Renal pelvis (tissue), 12 donors: ENCODE measurements at places on chromosomes 2 and 18.

- DNase-seq = no peak
Measured at GRCh38 chr18:78607221-78607620, 372.4 kb upstream of the SALL3 start.

GRCh38 chr2:64114063-64114911 lies 29.9 kb downstream of the PELI1 start:
- no peak for DNase-seq

DNA sequence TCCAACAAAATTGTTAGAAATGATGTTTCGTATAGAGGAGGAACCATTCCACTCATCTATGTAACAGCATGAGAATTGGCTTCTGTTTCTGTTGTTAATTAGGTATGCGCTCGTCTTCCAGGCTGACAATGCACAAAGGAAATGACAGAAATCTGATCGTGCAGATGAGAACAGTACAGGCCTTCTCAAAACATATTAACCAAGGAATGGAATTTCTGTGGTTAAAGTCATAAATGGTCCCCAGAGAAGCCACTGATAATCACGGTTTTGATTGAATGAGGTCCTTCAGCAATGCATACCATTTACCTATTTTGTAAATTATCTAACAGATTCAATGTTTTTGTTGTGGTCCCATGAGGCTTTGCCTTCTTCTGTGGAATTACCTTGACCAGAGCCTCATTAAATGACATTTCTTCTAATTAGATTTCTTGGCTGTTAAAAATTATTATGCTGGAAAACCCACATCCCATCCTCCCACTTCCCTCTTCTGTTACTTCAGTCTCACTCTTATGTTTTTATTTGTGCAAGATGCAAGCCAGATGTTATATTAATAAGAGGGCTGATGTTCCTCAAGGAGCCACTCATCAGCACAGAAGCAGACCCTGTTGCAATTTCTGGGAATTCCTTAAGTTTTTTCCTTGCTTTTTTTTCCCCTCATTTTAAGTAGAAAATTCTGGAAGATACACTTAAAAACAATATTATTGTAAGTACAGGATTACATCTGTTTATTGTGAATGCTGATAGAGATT lies 395.8 kb downstream of the PID1 start:
- no peak for DNase-seq

DNA sequence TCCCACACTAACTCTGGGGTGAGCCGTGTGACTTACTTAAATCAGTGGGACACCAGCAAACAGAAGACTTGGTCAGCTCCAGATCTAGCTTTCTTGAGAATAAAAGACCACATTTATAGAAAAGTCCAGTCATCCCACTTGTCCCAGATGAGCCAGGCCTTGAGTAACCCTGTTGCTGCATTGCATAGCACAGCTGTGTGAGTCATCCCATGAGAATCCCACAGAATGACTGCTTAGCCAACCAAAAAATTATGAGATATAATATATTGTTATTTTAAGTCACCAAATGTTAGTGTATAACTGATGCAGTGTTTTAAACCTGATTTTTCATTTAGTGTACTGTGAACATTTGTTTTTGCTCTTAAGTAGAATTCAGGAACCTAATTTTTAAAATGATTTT lies 94.2 kb upstream of the FSHR start:
- DNase-seq = no peak

DNA sequence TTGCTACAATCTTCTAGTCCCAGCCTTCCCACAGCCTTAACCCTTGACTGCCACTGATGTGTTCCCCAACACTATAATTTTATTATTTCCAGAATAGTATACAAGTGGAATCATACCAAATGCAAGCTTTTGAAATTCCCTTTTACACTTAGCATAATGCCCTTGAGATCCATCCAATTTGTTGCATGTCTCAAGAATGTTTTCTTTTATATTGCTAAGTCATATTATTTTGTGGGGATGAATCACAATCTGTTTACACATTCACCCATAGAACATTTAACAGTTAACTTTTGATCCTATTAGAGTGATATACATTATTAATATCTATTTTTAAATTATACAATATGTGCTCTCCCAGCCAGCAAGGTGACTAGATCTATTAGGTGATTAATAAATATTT lies 74.3 kb upstream of the KYNU start:
- no peak for DNase-seq

DNA sequence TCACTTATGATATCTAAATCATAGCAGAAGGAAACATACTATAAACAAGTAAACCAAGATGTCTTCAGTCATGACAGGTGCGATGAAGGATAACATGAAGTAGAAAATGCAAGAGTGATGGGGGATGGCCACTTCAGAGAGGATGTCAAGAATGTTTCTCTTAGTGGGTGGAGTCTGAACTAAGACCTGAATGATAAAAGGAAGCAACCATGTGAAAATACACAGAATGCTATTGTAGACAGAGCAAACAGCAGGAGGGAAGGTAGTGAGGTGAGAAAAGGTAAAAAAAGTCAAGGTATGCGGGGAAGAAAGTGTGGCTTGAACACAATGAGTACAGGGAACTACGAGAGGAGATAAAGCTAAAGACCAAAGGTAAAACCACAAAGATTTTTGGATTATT lies 341.6 kb downstream of the FBXO15 start:
- no peak for DNase-seq

DNA sequence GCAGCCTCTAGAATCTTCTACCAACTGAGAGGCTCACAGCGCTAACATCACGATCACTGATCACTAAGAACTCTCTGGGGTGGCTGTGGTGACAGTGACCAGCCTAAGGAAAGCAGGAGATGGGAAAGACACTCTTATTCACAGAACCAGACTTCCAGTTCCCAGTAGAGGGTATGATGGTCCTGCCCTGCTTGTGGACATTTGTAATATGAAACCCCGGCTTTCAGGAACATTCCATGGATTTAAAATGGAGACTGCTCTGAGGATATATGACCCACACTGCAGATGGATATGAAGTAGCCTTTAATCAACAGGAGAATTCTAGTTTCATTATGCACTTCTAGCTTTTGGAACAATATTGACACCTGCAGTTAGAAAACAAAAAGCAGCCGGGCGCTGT lies 131.8 kb downstream of the AFF3 start:
- DNase-seq = no peak
